ENCODE measurements at places on chromosomes 13 and 19. TPM values are rescaled to one million over a fixed set of nuclear protein-coding genes. Genes with fewer than 3 reads are reported as not detected.
A peak's percentile ranks its signal among the peaks of the same experiment; 100 is the strongest.

GRCh38 chr13:96089749-96090239 lies at the start of gene HS6ST3:
TSS of gene HS6ST3 (plus strand) at chr13:96090107.
- H3K36me3 ChIP-seq, result no peaks in the 10 kb centered on the region
- DNase-seq, result no peak
- peaks cover 19% of the 10 kb centered on the region for H3K4me1 ChIP-seq
- peaks cover 79% of the 10 kb centered on the region for H3K27me3 ChIP-seq

- H3K27me3 ChIP-seq, result no peaks in the 10 kb centered on the region
- H3K4me1 ChIP-seq, result no peaks in the 10 kb centered on the region
- no peak overlapping the region for H3K27ac ChIP-seq
- no peak for DNase-seq
Observed at GRCh38 chr13:25761041-25761440, 290.8 kb downstream of the SHISA2 start.

DNA sequence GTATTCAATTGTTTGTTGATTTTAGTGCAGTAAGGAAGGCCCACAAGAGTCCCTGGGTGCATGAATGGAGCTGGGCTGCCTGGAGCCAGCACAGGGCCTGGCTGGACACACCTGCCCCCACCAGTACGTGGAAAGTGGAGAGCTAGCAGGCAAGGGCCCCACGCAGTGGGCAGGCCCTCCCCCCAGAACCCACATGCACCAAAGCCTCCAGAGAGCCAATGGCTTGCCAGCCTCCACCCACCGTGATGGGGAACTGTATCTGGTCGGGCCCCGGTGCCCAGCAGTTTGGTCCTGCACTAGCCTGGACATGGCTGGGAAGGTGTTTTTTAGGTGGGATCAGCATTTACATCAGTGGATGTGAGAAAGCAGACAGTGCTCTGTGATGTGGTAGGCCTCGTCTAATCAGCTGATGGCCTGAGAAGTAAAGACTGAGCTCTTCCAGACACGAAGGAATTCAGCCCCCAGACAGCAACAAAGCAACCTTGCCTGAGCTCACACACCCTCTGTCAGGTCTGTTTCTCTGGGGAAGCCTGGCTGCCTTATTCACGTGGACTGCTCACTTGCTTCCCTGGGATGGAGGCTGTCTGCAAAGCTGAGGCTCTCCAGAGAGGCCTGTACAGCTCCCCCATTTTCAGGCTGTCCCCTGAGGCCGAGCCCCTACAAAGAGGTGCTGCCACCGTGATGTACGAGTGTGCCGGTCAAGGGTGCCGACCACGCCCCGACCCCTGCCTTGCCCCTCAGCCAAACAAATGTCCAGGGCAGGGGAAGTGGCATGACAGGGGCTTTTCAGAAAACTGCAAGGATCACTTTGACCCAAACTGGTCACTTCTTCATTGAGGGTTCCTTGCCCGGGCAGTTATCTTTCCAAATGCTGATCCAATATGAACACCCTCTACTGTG lies 27.5 kb downstream of the RAB20 start:
- DNase-seq, result peak; percentile 60
- H3K4me1 ChIP-seq, result peaks cover 18% of the 10 kb centered on the region
- H3K27ac ChIP-seq, result no peak overlapping the region
- H3K4me3 ChIP-seq, result no peak overlapping the region
- no peaks in the 10 kb centered on the region for H3K36me3 ChIP-seq
- H3K27me3 ChIP-seq, result no peaks in the 10 kb centered on the region

GRCh38 chr13:34114581-34114980 lies 296.6 kb downstream of the RFC3 start:
- no peaks in the 10 kb centered on the region for H3K4me1 ChIP-seq
- no peak overlapping the region for H3K27ac ChIP-seq
- no peaks in the 10 kb centered on the region for H3K36me3 ChIP-seq
- DNase-seq, result no peak
- no peak overlapping the region for H3K4me3 ChIP-seq

GRCh38 chr13:92572190-92572589 lies 654.4 kb upstream of the GPC6 start:
- no peaks in the 10 kb centered on the region for H3K27me3 ChIP-seq
- no peak overlapping the region for H3K4me3 ChIP-seq
- no peak overlapping the region for H3K27ac ChIP-seq
- no peak for DNase-seq

DNA sequence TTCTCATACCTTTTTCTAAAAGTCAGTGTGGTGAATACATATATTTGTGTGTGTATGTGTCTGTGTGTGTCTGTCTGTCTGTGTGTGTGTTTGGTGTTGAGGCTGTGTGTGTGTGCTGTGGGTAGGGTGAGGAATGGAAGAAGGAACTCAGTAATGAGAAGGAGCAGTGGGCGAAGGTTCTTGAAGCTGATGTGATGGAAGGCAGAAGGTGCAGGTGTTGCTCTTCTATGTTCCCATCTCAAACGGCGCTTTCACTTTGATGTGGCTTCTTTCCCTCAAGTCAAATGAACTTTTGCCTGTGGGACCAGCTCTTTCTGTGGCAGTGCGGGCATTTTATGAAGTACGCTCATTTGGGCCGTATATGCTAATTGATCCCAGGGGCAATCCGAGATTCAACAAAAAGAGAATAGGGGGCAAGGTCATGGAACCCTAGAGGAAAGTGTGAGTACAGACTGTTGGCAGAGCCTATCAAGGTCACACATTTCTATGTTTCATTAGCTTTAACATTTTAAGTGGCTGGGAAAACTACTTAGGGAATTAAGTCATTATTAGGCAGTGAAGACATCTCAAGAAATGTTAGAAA lies 15.2 kb downstream of the BIVM start:
- no peak overlapping the region for H3K4me3 ChIP-seq
- no peak overlapping the region for H3K27ac ChIP-seq
- H3K36me3 ChIP-seq, result peaks cover 3% of the 10 kb centered on the region
- DNase-seq, result no peak
- H3K27me3 ChIP-seq, result no peaks in the 10 kb centered on the region

- H3K4me1 ChIP-seq, result no peaks in the 10 kb centered on the region
- H3K27ac ChIP-seq, result no peak overlapping the region
- DNase-seq, result no peak
- no peak overlapping the region for H3K4me3 ChIP-seq
- no peaks in the 10 kb centered on the region for H3K36me3 ChIP-seq
Observed at GRCh38 chr13:51849145-51850101, 4.4 kb upstream of the TMEM272 start.

DNA sequence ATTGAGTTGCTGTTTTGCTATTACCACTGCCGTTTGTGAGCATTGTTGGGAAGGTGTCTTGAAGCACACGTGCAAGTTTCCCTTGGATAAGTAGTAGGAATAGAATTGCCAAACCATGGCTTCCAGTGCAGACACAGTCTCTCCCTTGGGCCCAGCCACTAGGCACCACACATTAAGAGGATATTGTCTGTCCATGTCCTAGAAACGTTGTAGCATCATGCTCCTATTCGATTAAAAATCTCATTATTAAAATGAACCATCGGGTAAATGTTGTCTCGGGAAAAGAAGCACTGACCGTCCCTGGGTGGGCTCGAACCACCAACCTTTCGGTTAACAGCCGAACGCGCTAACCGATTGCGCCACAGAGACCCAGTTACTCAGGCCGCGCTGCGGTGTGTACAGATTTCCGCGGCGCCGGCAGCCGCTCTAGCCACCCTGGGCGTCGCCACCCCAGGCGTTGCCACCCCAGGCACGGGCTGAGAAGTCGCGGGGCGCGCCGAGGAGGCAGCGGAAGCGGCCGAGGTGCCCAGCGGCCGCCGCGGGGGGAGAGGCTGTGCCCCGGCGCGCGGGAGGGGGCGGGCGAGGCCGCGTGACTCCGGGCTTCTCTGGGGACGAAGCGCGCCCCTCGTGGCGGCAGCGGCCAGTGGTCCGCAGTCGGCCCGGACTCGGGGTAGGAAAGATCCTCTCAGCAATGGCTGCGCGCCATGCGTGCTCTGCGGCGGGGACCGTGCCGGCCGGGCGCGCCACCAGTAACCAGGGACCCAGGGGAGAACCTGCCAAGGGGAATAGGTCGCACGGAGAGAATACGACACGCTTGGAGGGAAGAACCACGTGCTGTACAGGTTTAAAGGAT lies 56.2 kb downstream of the USPL1 start:
- H3K4me3 ChIP-seq, result peak overlapping the region; percentile 50
- DNase-seq, result peak; percentile 91

DNA sequence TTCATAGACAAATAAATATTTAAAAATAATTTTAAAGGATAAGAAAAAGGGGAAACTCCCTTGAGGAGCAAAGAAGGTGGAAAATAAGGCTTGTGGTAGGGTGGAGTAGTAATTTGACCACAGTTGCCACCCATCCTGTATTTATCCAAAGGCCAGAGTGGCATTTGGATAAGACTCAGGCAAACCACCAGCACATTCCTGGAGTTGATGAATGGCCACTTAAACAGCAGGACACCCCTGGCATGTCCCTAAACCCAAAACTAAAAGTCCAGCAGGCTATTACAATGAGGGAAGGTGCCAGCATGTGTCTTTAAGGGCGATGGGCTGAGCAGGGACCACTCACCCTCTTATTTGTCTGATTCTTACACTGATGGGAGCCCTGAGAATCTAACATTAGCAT lies 9.8 kb upstream of the FRY start:
- DNase-seq, result no peak
- no peak overlapping the region for H3K27ac ChIP-seq
- no peaks in the 10 kb centered on the region for H3K27me3 ChIP-seq
- peaks cover 3% of the 10 kb centered on the region for H3K4me1 ChIP-seq

GRCh38 chr19:38183251-38183897 lies 40.6 kb downstream of the DPF1 start:
- H3K36me3 ChIP-seq, result peaks cover 6% of the 10 kb centered on the region
- peak overlapping the region; percentile 14 for H3K4me3 ChIP-seq
- H3K27ac ChIP-seq, result peak overlapping the region; percentile 30
- no peaks in the 10 kb centered on the region for H3K27me3 ChIP-seq

- no peaks in the 10 kb centered on the region for H3K36me3 ChIP-seq
- H3K4me3 ChIP-seq, result no peak overlapping the region
Observed at GRCh38 chr13:90846936-90847335, 500.6 kb upstream of the MIR17HG start.

GRCh38 chr13:46542833-46543232 lies 10.1 kb upstream of the LRCH1 start:
- no peaks in the 10 kb centered on the region for H3K36me3 ChIP-seq
- no peak overlapping the region for H3K27ac ChIP-seq
- no peak overlapping the region for H3K4me3 ChIP-seq

DNA sequence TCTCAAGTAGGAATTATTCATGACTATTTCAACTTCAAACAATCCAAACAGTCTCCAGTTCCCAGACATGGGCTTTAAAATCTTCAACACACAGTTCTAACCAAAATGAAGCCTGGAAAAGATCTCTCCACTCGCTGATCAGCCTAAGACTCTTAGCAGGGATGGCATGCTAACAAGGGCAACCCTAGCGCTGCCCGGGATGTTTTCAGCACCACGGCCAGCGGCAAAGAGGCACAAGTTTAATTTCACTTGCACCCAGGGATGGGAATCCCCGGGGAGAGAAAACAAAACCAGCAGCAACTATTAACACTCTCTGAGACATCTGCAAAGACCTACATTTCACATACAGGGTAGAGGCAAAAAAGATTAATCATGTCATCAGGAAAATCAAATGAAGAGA lies 43.0 kb downstream of the CACNA1A start:
- H3K36me3 ChIP-seq, result no peaks in the 10 kb centered on the region
- no peak overlapping the region for H3K4me3 ChIP-seq
- no peaks in the 10 kb centered on the region for H3K27me3 ChIP-seq
- no peak overlapping the region for H3K27ac ChIP-seq

- no peak overlapping the region for H3K27ac ChIP-seq
- no peaks in the 10 kb centered on the region for H3K27me3 ChIP-seq
- peaks cover 63% of the 10 kb centered on the region for H3K36me3 ChIP-seq
- H3K4me3 ChIP-seq, result no peak overlapping the region
Observed at GRCh38 chr19:36876993-36877938, 26.6 kb downstream of the ZNF345 start.

PROZ gene
- total RNA-seq, result not detected

LIG1 gene
- 16.9 TPM for total RNA-seq

ZNF529 gene
- 14.2 TPM for total RNA-seq

LRRC4B gene
- total RNA-seq, result 2.3 TPM

MIA gene
- total RNA-seq, result 12.8 TPM

SIGLEC14 gene
- not detected for total RNA-seq

DCT gene
- 0.36 TPM for total RNA-seq
